NB4 (cell line): ENCODE measurements at places on chromosomes 7 and 10.

DNA sequence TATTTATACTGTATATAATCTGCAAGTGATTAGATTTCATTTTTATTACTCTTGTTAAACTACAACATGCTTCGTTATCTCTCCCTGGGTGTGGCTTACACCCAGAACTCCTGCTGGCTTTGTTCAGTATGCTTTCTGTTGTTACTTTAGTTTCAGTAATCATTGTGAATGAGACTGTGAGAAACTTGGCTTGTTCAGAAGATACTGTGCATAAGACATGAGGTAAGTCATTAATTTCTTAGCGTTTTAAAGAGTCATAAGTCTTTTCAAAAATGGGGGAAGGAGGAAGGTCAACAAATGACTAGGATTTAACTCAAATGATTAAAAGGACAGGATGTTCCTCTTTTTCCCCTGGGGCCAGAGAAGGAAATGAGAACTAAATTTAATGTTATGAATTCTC is 11.6 kb upstream of the ADD3 start:
- peak; percentile 58 for DNase-seq

DNA sequence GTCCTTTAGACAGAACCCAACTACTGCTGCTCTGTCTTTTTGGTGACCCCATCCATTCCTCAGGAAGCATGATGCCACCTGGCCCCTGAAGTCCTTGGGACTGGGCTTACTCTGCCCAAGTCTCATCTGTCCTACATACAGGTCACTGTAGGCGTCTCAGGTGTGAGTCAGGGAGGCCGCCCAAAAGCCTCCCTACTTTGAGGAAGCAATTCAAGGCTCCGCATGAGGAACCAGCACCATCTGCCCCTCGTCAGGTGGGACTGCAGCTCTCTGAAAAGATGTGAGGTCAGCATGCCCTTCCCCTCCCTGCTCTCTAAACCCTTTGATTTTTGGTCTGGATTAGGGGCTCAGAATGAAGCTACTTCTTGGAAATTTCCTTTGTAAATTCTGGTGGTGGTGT is 354.8 kb downstream of the CXCL12 start:
- peak; percentile 35 for DNase-seq

DNA sequence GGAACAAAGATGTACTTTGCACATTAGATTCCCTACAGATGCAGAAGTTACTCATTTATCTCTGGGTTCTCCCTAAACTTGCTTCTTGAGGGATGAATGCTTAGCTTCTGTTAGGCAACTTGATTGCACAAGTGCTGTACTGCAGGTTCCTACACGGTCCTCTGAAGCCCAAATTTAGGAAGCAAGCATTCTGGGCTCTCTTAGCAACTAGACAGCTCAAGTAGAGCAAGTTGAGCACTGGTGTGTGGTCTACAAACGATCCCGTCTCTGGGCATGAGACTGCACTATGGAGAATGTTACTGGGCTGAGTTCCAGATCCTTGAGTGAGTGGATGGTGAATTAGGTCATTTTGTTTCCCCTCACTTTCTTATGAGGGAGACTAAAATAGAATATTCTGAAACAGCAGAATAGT is 14.3 kb downstream of the SEMA3D start:
- peak; percentile 8 for DNase-seq

- DNase-seq, result no peak
Measured at GRCh38 chr7:66033471-66034385, 41.9 kb upstream of the ASL start.

DNA sequence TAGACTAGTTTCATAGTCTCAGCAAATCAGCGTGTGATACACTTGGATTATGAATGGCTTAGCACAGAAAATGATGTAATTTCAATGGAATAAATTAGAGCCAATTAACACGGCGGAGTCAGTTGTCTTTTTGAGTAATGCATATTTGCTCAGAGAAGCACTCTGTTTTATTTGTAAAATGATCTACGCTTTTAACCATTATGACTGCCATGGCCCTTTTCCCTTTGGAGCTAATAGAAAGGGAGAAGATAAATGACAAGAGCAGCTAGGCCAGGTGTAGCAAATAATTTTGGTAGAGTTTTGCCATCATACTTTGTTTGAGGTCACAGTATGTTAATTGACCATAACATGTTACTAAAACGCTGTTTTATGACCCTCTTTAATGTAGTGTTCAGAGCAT is 86.8 kb downstream of the GPR158 start:
- DNase-seq, result no peak

DNA sequence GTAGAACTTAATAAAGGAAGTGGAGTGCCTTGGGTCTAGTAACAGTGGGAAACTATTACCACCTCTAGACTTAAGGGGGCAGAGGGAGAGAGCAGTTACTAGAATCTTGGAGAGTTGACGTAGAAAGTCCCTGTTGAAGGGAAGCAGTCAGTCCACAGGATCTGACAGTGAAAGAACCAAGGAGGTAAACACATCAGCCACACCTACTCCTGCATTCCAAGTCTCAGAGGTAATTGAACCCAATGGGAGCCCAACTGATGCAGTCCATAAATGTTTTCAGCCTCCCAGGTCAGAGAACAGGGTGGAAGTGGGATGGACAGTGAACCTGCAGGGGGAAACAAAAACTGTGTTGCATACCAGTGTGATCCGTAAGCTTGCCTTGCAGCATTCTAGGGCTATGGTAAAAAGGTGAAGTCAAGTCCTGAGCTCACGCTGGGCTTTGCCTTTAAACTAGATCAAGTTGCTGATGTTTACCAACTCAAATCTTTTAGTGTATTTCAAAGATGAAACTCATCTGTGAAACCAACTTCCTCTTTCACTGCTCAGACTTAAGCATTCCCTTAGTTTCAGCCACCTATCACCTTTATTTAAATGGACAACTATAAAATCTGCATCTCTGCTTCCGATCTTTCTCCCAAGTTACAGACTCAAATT is 57.2 kb downstream of the SLC16A12 start:
- DNase-seq, result peak; percentile 8

DNA sequence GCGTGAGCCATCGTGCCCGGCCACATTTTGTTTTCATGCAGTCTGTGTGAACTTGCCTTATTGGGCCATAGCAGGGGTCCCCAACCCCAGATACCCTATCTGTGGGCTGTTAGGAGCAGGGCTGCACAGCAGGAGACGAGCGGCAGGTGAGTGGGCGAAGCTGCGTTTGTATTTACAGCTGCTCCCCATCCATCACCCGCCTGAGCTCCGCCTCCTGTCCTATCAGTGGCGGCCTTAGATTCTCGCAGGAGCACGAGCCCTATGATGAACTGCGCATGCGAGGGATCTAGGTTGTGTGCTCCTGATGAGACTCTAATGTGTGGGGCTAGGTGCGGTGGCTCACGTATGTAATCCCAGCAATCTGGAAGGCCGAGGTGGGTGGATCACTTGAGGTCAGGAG is 293.9 kb downstream of the CAMK1D start:
- no peak for DNase-seq

GRCh38 chr7:92782855-92783254 is 53.5 kb downstream of the CDK6 start:
- DNase-seq, result no peak

GRCh38 chr7:102306916-102307677 is 20.4 kb downstream of the SH2B2 start:
- DNase-seq, result peak; percentile 97

- DNase-seq, result no peak
Measured at GRCh38 chr10:1685699-1686490, 51.4 kb downstream of the ADARB2 start.

- no peak for DNase-seq
Measured at GRCh38 chr10:81828251-81828650, 46.7 kb upstream of the NRG3 start.

DNA sequence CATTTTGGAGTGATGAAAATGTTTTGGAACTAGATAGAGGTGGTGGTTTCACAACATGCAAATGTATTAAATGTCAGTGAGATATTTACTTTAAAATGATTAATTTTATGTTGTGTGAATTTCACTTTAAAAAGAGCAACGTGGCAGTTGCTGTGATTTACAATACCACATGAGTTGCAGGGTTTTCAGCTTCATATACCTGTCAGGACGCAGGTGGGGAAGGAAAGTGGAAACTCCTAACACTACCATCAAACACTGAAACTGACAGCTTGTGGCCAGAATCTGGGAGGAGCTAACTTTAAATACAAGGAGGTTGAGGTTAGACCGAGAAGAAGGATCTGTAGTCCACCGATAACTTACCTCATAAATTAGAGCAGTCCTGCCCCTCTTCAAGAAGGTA is 168.9 kb upstream of the TMEM72 start:
- no peak for DNase-seq

DNA sequence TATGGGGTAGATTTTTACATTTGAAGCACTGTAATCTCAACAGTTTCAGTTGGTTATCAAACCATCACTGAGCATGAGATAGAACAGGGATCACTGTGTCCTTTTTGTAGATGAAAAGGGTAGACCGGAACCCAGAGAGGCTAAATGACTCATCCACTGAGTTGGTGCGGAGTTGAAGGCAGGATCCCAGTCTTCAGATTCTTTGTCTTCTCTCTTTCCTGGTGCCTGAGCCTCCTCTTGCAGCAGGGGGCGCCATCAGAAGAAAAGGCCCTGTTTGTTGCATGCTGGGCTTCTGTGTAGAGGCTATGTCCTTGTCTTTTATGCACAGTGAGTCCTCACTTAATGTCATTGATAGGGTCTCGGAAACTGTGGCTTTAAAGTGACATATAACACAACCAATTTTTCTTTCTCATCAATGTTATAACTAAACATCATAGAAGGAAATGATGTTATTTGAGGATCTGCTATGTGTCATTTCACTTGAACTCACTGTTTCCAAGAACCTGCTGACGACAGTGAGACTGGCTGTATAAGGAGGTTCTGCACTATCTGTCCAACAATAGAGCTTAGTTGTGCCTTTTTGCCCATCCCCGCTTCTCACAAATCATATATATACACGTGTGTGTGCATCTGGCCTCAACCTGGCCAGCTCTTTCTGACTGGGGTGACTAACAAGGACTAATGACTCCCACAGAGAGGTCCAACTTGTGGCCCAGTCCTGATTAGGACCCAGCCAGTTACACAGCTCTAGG is 14.3 kb downstream of the ZNF282 start:
- peak; percentile 74 for DNase-seq

- no peak for DNase-seq
Measured at GRCh38 chr10:29508554-29509244, 126.1 kb downstream of the SVIL start.

DNA sequence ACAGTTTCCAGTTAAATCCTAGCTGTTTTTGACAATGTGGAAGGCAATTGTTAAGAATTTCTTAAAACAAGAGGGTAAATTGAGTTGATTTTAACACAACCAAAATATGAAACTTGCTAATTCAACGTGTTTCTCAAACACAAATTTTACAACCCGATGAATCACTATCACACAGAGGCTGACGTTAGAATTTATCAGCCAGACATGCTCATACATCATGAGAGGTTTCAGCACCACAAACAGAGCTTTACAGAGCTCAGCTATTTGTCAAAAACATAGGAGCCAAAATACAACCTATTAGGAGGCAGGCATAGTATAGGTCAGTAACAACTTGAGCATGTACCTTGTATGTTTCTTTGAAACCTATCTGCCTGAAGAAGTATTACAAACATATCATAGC is 36.1 kb downstream of the LRRN3 start:
- DNase-seq, result peak; percentile 8

GRCh38 chr10:84344526-84344925 is 16.1 kb downstream of the CCSER2 start:
- no peak for DNase-seq

DNA sequence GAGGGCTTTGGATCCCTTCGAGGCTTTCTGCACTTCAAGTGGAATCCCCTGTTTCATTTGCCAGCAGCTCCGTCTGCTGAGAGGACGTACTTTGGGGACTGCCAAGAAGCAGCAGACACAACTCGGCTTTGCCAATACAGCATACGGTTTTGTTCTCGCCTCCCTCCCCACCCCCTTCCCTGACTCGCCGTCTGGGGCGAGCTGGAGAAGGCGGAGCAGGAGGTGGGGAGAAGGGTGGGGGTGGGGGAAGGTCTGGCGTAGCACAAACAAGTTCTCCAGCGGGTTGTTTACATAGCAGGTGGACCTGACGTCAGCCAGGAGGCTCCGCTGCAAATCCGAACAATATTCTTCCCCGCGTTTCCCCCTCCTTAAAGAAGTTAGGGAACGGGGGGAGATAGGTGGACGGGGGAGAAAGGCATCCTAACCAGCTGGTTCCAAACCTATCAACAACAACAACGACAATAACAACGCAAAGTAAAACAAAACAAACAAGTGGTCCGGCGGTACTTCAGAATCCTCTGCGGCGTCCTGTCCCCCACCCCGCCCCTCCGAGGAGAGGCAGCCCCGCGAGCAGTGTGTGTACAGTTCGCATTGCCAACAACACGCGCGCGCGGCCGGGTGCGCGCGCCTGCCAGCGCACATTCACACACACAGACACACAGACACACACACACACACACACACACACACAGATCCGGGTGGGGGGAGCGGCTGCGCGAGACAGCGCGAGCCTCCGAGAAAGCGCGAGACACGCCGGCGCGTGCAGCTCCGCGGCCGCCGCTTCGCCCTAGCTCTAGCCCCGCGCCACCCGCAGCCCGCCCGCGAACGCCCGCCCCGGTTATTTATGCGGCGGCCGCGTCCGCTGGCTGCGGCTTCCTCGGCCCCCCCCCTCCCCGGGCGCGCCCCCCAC is 167.0 kb upstream of the PPP1R3A start:
- peak; percentile 25 for DNase-seq

GRCh38 chr7:41146429-41146828 is 556.5 kb downstream of the INHBA start:
- no peak for DNase-seq

- DNase-seq, result no peak
Measured at GRCh38 chr10:8639486-8640185, 585.1 kb downstream of the GATA3 start.

- no peak for DNase-seq
Measured at GRCh38 chr7:133625046-133625445, 372.2 kb downstream of the EXOC4 start.

GRCh38 chr7:85413718-85414117 is 226.9 kb upstream of the SEMA3D start:
- no peak for DNase-seq

DNA sequence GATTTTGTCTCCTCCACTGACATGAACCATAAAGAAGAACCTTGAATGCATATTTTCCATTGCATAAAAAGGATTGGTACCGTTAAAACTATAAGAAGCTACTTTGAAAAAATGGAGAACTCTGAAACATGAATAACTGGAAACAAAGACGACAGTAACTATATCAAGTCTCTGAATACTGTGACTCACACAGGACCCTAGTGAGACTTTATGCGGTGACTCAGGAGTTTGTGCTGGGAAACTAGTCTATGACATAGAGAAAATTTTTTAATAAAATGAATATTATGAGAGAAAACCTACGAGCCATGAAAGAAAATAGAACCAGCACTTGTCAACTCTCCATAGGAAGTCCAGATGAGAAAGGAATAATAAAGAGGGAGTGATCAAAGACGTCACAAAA is 339.9 kb upstream of the ADARB2 start:
- no peak for DNase-seq

- no peak for DNase-seq
Measured at GRCh38 chr10:72784551-72785351, 92.8 kb downstream of the MCU start.

DNA sequence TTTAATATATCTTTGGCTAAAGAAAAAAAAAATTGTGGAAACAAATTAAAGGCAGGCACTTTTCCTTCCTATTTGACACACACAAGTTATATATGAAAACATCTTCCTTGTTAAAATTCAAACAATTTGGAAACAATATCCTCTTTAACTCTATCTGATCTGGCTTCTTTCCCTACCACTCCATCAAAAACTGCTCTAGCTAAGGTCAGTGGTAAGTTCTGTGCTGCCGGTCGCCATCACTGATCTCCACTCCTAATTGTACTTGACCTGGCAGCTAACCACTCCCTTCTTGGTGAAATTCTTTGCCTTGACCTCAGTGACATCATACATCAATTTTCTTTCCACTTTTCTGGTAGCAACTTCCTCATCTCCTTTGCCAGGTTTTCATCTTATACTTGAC is 47.9 kb upstream of the MRLN start:
- DNase-seq, result no peak

- no peak for DNase-seq
Measured at GRCh38 chr7:86485827-86486226, 157.9 kb upstream of the GRM3 start.
